Occipital lobe (tissue), 3 donors: ENCODE measurements at places on chromosomes 16 and 17. TPM values are rescaled to one million over a fixed set of nuclear protein-coding genes. Genes with fewer than 3 reads are reported as not detected.

- no peak for DNase-seq
Observed at GRCh38 chr17:66635386-66636045, 199.4 kb upstream of the CACNG5 start.

- no peak for DNase-seq
Observed at GRCh38 chr17:3867606-3868005, 21.6 kb upstream of the NCBP3 start.

- DNase-seq = no peak
Observed at GRCh38 chr17:69909389-69909788, 165.6 kb upstream of the KCNJ16 start.

DNA sequence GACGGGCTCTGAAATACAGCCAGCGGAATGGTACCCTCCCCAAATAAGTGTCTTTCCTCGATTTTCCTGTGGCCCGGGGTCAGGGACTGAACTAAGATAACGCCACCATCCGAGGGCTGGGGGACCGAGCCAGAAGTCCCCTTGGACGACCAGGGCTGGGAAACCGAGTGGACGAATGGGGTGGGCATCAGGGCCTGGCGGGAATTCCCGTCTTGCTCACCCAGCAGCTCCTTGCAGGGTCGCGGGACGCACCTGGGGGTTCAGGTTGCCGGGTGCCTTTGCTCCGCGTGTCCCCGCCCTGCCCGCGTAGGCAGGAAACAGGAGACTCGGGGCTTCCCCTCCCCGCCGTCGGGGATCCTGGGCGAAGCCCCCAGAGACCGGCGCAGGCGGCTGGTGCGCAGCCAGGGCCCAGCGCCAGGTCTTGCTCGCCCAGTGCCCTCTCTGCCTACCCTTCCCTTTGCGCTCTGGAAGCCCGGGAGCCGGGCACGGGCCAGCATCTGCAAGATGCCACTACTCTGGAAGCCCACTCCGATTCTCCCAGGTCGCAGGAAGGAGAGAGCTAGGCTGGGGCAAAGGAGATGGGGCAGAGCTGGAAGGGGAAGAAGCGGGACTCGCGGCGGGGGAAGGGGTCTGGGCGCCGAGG is 665 bp upstream of the GRIN2C start:
- no peak for DNase-seq

Gene G6PC1
- not detected for total RNA-seq

Gene RNF222
- total RNA-seq = not detected
